ENCODE measurements at places on chromosomes 13 and 19.

- no peak for DNase-seq
Observed at GRCh38 chr13:47337781-47338507, 441.1 kb upstream of the HTR2A start.

DNA sequence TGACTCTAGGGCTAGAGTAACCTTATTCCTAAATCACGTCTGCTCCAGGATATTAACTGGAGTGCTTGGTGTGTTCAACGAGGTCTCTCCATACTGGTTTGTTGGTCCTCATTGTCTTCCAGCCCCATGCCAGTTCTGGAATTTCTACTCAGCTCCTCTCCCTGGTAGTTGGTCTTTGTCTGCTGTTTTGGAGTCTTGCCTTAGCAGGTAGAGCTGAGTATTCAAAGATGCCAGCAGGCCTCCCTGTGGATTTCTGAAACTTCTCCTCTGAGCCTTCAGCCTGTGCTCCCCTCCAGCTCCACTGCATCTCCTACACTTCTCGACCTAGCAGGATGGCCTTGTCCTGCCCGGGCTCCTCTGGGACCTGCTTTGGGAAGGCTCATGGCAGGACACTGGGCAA is 25.5 kb downstream of the SOX1 start:
- no peak for DNase-seq

GRCh38 chr13:112107289-112107688 is 40.3 kb downstream of the SOX1 start:
- no peak for DNase-seq

GRCh38 chr13:94914895-94915294 is 202.6 kb upstream of the SOX21 start:
- DNase-seq, result no peak

DNA sequence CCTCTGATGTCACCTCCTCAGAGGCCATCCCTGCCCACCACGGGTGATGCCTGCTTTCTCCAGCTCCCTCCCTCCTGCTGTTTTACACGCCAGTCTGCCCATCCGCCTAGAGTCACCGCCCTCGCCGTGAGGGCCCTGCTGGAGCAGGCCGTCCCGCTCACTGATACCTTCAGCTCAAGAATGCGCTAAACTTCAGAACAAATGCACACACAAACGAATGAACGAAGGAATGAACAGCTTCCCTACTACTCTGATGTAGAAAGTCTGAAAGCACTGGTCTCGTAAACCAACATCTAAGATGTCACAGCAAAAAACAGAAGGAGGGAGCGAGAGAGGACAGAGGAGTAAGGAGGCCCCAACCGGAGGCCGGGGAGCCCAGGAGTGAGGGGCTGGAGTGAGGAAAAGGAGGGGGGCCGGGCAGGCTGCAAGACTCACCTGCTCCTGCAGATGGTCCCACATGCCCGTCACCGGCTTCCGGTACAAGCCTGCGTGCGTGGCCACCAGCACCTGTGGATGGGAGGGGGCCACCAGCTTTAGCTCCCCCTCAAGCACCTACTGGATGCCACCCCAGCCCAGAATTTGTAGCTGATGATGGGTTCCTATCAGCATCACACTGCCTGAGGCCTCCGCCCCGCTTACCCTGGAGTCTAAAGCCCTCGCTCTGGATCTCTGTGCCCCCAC is 4.0 kb downstream of the PNKP start:
- no peak for DNase-seq

- DNase-seq, result no peak
Observed at GRCh38 chr13:110303644-110304043, 3.3 kb downstream of the COL4A1 start.

GRCh38 chr19:47274891-47275761 is 441 bp downstream of the INAFM1 start:
- no peak for DNase-seq

GRCh38 chr19:10260141-10260584 is 8.1 kb downstream of the MRPL4 start:
- DNase-seq, result peak; percentile 68

GRCh38 chr13:44876782-44877324 is 112.4 kb downstream of the NUFIP1 start:
- no peak for DNase-seq

DNA sequence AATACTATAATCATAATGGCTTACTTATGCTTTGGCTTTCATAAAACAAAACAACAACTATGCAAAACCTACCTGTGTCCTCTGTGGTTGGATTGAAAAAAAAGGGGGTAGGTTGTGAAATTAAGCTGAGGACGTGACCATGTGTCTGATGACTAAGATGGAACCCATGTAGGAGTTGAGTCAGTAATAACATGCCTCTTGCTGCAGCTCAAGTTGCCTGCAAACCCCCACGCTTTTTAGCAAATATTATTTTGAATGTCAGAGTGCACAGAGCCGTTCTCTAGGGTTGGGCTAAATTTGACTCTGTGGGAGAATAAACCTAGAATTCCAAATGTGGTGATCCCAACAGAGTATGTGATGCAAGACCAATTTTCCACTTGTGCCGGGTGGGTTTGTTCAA is 209.3 kb downstream of the KCNRG start:
- DNase-seq, result no peak

DNA sequence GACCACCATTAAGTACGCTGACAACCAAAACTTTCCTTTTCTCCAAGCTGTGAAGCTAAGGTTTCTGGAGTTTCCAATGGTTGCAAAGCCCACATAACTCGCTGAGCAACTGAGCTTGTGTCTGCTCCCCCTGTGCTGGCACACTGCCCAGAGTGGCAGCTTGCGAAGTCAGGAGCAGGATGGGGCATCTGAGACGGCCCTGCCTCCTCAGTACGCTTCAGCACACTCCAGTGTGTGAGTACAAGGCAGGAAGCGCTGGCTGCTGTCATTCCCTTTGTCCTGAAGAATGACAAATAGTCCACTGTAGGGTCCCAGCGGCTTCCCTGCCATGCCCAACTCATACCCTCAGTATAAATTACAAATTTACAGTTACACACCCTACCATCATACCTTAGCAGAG is 51.5 kb downstream of the SKA3 start:
- no peak for DNase-seq

- no peak for DNase-seq
Observed at GRCh38 chr19:12331211-12331941, 2.1 kb downstream of the ZNF563 start.

GRCh38 chr13:73187106-73187505 is 128.3 kb downstream of the KLF5 start:
- no peak for DNase-seq

GRCh38 chr19:9836021-9836420 is 903 bp downstream of the PIN1 start:
- no peak for DNase-seq

GRCh38 chr19:36225219-36225892 is 10.4 kb downstream of the ZNF146 start:
- no peak for DNase-seq

- no peak for DNase-seq
Observed at GRCh38 chr13:23427881-23428528, 5.5 kb downstream of the SACS start.

GRCh38 chr13:46213242-46213641 is 1.5 kb downstream of the LRRC63 start:
- no peak for DNase-seq

GRCh38 chr13:97136418-97136817 is 85.7 kb upstream of the MBNL2 start:
- DNase-seq, result no peak

GRCh38 chr13:105960326-105960725 is 575.1 kb downstream of the EFNB2 start:
- DNase-seq, result no peak

DNA sequence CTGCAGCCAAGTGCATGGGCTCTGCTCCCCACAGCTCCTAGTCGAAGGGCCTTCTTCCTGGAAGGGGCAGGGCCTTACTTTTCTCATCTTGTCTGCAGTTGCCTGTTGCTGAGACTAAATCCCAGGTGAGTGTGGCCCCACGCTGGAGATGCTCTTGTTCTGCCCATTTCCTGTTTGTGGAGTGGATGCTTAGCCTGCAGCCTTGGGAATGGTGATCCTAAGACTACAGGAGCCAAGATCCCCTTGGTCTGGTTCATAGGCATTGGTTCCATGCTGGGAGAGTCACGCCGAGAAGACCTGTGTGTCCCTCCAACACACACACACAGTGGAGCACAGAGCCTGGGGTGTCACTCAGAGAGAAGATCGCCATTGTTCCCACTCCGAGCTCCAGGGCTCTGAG is 23.5 kb downstream of the CFAP97D2 start:
- DNase-seq, result no peak

DNA sequence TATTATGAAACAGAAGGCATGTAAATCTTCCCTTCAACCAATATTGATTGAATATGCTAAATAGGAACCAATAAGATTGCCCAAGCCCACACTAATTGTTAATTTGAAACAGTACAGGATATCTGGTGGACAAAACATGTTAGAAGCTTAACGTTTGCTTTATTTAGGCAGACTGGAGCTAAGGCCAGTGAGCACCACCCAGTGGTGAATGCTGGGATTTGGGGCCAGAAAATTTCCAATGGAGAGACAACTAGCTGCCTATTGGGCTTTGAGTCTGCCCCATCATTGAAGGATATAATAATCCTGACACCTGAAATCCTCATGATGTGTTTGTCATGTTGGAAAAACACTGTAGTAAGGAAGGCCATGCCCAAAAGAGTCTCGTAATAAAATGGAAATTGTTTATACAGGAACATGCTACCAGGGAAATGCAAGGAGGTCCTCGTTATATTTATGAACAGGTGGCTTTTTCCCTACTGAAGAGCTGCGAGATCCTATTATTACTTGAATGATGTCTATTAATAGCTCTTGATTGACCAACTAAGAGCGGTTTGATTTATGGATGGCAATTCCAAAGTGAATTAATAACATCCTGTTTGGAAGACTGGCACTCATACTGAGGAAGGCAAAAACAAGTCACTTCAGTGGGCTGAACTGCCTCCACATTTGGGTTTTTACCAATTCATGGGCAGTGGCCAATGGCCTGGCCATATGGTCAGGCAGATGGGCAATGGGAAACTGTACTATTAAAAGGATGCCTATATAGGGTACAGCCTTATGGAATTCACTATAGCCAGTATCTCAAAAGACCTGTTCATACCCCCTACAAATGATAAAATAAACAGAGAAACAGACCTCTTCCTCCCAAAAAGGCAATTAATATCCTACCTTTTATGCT is 8.7 kb downstream of the SIGLECL1 start:
- no peak for DNase-seq

- DNase-seq, result no peak
Observed at GRCh38 chr13:70188567-70188966, 80.3 kb upstream of the KLHL1 start.

Measured in keratinocyte (primary cell).